ENCODE measurements at places on chromosomes 16 and 17.

DNA sequence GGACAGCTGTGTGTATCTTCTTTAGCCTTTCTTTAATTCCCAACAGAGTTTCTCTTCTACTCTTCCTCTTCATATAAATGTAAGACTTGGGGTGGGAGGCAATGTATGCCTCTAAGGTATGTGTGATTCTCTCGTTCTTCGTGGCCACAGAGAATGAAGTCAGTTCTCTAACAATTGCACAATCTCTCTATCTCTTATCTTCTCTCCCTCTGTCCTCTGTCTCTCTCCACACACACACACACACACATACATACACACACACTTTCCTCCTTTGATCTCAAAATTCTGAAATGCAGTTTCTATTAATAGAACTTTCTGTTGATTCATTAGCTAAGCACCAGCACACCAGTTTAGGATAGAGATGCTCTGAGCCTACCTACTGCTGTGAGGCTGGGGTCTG, 615.7 kb upstream of the SALL1 start:
- H3K27me3 ChIP-seq = no peaks in the 10 kb centered on the region
- no peaks in the 10 kb centered on the region for H3K36me3 ChIP-seq
- no peak for DNase-seq

DNA sequence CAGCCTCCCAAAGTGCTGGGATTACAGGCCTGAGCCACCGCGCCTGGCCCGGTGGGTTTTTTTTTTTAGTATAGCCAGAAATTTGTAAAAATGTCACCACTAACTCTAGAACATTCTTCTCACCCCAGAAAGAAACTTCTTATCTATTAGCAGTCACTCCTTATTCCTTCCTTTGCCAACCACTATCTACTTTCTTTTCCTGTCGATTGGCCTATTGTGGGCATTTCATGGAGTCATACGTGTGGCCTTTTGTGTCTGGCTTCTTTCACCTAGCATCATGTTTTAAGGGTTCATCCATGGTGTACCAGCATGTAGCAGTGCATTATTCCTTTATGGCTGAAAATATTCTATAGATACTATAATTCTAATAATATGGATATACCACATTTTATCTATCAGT, 3.6 kb downstream of the CYB5D2 start:
- no peak overlapping the region for H3K27ac ChIP-seq
- DNase-seq = no peak
- no peaks in the 10 kb centered on the region for H3K27me3 ChIP-seq
- H3K4me1 ChIP-seq = peaks cover 16% of the 10 kb centered on the region

- H3K4me1 ChIP-seq = no peaks in the 10 kb centered on the region
- H3K27ac ChIP-seq = no peak overlapping the region
- no peaks in the 10 kb centered on the region for H3K27me3 ChIP-seq
- no peak for DNase-seq
- H3K36me3 ChIP-seq = peaks cover 66% of the 10 kb centered on the region
Measured at GRCh38 chr17:27315322-27315721, 21.4 kb downstream of the WSB1 start.

GRCh38 chr16:12417815-12418211, 385.9 kb downstream of the CPPED1 start:
- H3K27ac ChIP-seq = no peak overlapping the region
- H3K36me3 ChIP-seq = no peaks in the 10 kb centered on the region
- H3K27me3 ChIP-seq = no peaks in the 10 kb centered on the region
- H3K4me1 ChIP-seq = no peaks in the 10 kb centered on the region
- no peak overlapping the region for H3K4me3 ChIP-seq

DNA sequence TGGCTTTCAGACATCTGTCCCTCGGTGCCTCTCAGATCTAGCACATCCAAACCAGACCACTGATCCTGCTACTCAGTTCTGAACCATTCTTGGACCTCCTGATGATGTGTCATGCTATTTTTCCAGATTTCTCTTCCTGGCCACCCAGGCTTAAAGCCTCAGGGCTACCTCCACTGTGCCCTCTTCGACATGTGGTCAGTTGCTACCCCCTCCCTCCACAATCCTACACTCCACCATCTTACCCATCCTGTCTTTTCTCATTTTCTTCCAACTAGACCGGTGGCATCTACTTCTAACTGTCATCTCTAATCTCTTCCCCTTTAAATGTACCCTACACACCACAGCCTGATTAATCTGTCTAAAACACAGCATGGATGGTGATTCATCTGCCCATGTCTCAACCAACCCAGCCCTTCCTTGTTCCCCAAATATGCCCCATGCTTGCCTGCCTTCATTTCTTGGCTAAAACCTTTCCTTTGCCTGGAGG, 478.6 kb downstream of the SLC39A11 start:
- no peak for DNase-seq
- no peaks in the 10 kb centered on the region for H3K36me3 ChIP-seq
- peaks cover 9% of the 10 kb centered on the region for H3K4me1 ChIP-seq
- H3K4me3 ChIP-seq = no peak overlapping the region
- H3K27ac ChIP-seq = no peak overlapping the region
- H3K27me3 ChIP-seq = peaks cover 7% of the 10 kb centered on the region
